Thyroid gland (tissue), 4 donors: ENCODE measurements at places on chromosomes 6 and 20. TPM values are rescaled to one million over a fixed set of nuclear protein-coding genes. Genes with fewer than 3 reads are reported as not detected.

The SLC24A3 gene
- total RNA-seq, result 5.1 TPM

The GATA5 gene
- total RNA-seq, result 0.54 TPM

DNA sequence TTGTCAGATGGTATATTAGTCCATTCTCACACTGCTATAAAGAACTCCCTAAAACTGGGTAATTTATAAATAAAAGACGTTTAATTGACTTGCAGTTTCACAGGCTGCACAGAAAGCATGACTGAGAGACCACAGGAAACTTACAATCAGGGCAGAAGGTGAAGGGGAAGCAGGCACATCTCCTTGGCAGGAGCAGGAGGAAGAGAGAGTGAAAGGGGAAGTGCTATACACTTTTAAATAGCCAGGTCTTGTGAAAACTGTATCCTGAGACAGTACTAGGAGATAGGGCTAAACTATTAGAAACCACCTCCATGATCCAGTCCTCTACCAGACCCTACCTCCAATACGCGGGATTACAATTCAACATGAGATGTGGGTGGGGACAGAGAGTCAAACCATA, 193.9 kb upstream of the KCNG1 start:
- no peak overlapping the region for H3K4me3 ChIP-seq
- H3K27me3 ChIP-seq, result no peaks in the 10 kb centered on the region
- H3K36me3 ChIP-seq, result no peaks in the 10 kb centered on the region
- no peak for DNase-seq
- no peaks in the 10 kb centered on the region for H3K4me1 ChIP-seq

DNA sequence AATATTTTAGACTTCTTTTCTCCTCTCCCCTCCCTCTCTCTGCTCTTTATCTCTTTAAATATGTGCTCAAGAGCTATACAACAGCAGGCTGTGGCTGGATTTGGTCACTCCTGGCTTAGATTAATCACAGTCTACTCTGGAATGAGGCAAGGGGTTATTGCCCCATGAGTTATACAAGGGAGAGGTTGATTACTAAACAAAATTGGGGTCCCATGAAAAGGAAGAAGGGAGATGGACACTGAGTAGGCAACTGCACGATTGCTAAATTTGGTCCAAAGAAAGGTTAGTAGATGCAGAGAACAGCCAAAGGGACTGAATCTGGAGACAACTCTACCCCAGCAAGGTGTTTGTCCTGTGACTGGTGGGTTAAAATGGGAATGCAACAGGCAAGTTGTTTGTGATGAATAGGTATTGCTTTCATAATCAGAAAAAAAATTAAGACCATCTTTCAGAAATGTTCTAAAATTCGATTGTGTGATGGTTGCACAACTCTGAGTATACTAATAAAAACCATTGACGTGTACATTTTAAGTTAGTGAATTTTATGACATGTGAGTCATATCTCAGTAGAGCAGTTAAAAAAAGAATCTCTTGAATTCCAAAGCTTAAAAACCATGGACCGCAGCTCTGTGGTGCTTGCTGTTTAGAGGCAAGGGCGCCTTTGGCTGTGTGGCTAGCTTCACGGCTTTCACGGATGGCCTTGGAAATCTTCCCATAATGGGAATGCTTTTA, 57.1 kb downstream of the KIZ start:
- peaks cover 19% of the 10 kb centered on the region for H3K4me1 ChIP-seq
- H3K27ac ChIP-seq, result no peak overlapping the region
- no peak overlapping the region for H3K4me3 ChIP-seq
- no peaks in the 10 kb centered on the region for H3K36me3 ChIP-seq

DNA sequence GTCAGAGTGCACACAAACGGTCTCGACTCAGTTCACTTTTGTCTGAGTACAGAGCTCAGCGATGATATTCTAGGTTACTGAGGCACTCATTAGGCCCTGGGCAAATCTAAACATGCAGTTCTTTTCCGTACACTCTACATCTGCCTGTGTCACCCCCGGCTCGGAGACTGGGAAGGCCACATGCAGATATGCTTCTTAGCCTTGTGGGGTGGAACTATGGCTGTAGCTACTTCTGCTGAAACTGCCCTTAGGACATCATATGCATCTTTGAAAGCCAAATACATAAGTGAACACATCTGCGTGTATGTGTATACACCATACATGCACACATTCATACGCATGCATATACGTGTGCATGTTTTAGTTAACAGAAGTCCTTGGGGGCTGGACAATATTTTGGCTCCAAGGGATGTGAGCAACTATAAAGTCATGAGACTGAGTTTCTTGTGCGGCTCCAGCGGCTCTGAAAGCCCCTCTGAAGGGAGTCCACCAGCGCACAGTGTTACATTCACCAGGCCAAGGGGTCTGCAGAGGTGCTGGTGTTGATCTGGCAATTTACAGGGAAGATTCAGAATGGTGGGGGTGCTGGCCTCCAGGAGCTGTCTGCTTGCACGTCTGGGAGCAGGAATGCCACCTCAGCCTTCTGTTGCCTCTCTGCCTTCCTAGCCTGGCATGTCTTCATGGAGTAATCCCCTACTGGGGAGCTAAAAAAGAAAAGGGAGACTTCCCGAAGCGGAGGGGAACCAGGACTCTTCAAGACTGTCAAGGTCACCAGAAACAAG, 31.6 kb downstream of the PSMG4 start:
- no peak overlapping the region for H3K27ac ChIP-seq
- DNase-seq, result no peak
- no peaks in the 10 kb centered on the region for H3K4me1 ChIP-seq
- H3K36me3 ChIP-seq, result no peaks in the 10 kb centered on the region

- H3K36me3 ChIP-seq, result no peaks in the 10 kb centered on the region
- peaks cover under 1% of the 10 kb centered on the region for H3K4me1 ChIP-seq
- DNase-seq, result no peak
- no peaks in the 10 kb centered on the region for H3K27me3 ChIP-seq
- H3K27ac ChIP-seq, result no peak overlapping the region
Observed at GRCh38 chr6:42409581-42409980, 42.1 kb downstream of the TRERF1 start.

- no peaks in the 10 kb centered on the region for H3K36me3 ChIP-seq
- H3K27ac ChIP-seq, result no peak overlapping the region
- H3K4me3 ChIP-seq, result no peak overlapping the region
- H3K27me3 ChIP-seq, result peaks cover 3% of the 10 kb centered on the region
- no peak for DNase-seq
Observed at GRCh38 chr20:54657268-54657826, 182.0 kb downstream of the DOK5 start.
